COR-L47 (cell line): ENCODE measurements at places on chromosomes 7 and 10.
A peak's percentile ranks its signal among the peaks of the same experiment; 100 is the strongest.

DNA sequence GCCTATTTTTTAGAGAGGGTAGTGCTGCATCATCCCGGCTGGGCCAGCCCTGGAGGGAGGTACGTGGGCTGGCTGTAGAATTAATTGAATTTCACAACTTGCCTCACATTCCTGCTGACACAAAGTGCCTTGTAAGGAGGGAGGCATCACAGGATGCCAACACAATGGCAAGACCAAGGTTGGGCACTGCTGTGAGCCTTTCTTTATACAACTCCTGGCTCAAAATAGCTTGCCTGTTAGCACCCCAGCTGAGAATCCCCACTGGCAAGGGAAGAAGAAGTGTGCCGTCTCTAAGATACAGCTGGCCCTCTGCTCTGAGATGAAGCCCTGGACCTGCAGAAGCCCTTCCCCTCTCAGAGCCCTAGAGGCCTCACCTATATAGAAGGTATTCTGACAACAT, 873.9 kb downstream of the GRID1 start:
- no peak for DNase-seq

DNA sequence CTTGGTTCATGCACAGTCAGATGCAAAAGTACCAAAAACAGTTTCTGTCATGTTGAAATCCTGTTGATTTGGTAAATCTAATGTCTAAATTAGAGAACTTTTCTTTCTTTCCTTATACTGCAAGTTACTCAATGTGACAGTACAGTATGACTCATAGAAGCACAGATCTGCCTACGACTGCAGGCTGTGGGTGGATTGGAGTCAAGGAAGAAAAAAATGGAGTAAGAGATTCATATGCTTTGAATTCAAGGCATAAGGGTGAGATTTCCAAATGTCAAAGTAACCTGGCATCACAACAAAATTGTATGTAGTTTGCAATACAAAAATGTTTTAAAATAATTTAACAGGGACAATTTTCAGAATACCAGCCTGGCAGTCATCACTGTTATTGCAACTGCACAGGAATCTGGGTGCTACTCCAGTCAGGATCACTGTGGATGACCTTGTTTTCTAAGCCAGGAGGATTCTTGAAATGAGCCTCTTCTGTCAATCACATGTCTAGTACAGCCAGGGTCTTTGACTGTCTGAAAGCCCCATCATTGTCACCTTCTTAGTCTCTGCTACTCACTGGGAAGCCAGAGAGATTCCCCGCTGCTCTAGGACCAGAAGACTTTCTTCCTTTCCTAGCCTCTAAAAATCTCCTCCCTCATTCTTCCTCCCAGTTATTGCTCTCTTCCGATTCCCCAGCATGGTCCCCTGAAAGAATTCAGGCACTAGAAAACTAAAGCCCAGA, 83.6 kb downstream of the CD36 start:
- DNase-seq: no peak

DNA sequence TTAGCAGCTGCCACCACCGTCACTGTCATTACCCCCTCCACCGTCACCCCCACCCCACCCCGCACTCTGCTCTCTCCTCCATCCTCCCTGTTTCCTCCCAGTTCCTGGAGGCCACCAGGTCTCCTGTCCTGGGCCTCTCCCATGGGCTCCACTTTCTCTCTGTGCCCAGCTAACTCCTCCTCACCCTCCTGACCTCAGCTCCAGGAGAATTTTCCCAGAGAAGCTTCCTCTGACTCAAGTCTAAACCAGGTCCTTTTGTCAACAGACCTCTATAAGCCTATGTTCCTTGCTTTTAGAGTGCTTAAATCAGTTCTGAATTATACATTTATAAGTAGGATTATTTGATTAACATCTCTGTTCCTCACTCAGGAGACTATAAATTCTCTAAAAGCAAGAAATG, 150.0 kb downstream of the ARHGAP12 start:
- no peak for DNase-seq

DNA sequence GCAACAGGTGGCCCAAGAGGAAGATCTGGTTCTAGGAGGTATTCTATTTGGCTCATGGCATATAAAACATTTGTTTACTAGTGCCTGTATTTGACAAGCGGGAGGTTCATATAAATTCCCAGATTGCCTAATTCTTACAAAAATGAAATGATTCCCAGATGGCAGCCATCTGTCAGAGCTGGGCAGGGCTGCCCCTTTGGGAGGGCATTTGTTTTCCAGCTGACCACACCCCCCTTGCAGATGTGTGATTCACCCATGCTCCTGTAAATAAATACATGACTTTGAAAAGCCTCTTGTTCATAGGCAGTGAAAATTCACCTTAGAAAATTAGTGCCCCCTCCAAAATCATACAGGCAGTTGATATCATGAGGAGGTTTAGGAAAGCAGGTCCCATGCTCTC, 8.6 kb downstream of the VWC2 start:
- no peak for DNase-seq

- peak; percentile 53 for DNase-seq
Observed at GRCh38 chr7:107167483-107168232, 1.1 kb upstream of the HBP1 start.
